ENCODE measurements at places on chromosomes 5 and 9.

DNA sequence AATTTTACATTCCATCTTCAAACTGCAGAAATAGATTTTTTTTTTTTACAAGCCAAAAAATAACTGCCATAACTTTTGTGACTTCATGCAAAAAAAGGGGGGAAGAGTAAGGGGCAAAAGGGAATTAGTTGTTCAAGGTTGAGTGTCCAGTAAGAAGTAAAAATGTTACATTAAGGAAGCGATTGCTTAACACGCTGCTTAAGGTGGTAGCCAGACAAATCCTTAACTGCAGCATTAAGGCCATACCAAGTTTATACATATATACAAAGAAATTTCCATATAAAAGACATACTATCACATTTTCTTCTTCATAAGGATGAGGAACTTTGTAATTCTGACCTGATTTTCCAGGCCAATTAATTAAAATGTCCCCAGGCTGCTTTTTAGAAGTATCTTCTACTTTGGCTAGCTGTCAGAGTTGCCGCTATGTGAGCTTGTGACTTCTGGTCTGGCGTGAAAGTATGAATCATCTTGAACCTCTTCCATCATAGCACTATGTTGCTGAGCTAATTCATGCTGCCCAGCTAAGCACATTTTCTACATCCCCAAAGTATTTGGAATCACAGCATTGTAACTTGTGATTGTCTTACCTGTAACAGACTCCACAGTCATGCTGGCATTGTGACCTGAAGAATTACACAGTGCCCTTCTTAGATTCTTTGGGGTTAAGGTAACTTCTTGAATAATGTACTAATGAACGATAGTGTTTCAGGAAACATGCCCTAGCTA lies 40.0 kb downstream of the G3BP1 start:
- peak; percentile 74 for DNase-seq

GRCh38 chr9:22031655-22032411 lies 22.7 kb upstream of the CDKN2B start:
- DNase-seq, result no peak

- DNase-seq, result no peak
Observed at GRCh38 chr9:100848726-100849125, 179.8 kb upstream of the PLPPR1 start.

DNA sequence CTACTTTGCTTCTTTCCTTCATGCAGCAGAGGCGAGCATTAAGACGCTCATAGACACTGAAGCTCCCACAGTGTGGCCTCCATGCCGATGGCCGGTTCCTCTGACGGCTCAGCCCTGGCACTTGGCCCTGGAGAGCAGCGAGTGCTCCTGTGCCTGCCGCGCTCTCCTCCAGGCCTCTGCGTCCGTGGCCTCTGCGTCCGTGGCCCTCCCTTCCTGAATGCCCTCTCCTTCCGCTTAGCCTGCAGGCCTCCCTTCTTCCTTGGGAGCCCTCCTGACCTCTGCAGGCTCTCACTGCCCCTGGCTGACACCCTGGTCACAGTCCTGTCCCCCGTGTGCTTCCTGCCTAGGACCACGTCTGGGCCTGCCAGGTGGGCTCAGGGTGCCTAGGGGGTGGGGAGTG lies 92.8 kb downstream of the ZNF354C start:
- no peak for DNase-seq

DNA sequence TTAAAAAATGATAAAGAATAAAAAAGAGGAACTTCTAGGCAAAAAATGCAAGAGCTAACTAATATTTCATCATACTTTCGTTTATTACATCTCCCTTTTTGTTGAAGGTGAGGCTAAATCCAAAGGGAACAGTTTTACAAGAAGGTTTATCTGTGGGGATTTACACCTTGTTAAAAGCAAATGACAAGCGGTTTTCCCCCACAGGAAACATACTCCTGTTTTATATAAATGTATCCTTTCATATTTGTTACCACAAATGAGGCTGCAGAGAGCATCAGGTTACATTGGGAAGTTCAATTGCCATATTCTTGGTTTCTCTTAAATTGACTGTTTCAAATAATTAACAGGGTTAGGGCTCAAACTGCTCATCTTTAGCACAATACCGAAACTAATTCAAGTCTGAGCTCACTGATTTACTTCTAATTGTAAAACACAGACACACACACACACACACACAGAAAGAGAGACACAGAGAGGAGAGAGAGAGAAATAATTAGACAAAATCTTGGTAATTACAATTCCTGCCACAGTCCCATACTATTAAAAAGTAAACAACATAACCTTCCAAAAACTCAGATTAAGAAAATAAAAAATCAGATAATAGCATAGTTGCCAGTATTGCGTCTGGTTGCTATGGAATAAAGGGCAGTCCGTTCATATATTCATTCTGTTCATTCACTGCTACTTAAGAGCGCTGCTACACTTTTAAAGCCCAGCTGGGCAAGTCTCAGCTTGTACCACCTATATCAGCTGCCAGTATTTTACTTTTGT lies 17.1 kb downstream of the RFX3 start:
- no peak for DNase-seq

DNA sequence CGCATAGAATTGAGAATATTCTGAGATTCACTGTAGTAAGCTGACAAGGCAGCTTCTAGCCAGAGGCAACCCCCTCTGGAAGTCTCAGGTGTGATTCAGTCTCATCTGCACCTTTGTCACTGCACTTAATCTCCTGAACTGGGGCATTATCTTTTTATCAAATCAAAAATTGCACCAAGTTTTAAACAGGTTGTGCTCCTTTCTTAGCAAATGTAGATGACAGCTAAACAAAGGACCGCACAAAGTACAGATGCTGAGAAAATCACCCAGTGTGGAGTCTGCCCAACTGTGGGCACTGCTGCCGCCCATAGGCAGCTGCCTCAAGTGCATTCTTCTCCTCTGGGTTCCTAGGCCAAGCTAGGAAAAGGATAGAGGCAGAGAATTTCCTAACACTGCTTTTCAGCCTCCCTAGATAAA lies 51.1 kb downstream of the STARD4 start:
- DNase-seq, result no peak

DNA sequence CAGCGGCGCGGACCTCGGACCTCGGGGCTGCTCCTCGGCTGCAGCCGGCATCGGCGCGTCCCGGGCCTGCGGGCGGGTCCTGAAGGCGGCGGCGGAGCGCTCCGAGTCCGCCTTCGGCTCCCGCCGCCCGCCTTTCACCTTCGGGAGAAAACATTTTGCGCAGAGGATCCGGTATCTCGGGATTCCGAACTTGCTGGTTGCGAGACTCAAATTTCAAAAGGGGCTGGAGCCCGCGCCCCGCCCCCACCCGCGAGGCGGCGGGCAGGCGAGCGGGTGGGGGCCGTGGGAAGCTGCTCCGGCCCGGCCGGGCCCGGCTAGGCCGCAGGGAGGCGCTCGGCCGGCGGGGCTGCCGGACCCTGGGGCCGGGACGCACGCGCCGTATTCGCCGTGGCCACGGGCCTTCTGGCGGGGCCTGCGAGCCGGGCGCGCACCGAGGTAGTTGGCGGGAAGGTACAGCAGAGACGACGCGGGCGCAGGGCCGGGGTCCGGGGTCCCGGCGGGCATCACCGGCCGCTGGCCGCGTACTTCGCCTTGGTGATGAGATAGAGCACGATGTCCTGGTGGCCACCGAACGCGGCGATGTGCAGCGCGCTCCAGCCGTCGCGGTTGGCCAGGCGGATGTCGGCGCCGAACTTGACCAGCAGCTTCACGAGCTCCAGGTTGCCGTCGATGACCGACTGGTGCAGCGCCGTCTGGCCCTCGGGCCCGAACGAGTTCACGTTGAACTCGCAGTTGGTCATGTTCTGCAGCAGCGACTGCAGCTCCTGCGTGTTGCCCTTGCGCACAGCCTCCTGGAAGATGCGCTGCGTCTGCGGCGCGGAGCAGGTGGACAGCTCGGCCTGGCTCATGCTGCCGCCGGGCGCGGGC lies 757 bp downstream of the NRARP start:
- DNase-seq, result no peak

DNA sequence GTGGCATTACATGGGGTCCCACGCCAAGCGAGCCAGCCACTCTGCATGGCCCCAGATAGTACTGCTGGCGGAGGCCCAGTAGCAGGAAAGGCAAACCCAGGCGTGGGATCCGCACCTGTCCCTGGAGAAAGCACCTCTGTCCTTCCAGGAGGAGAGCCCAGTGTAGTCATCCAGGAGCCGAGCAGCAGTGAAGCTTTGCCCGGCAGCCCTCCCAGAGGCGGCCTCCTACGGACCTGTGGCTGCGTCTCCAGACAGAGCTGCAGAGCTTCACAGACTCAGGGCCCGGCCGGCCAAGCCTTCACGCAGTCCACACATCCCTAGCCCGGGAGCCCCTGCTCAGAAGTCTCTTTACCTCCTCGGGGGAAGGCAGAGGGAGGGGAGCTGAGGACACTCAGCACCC lies 100.8 kb upstream of the PPP1R26 start:
- no peak for DNase-seq

DNA sequence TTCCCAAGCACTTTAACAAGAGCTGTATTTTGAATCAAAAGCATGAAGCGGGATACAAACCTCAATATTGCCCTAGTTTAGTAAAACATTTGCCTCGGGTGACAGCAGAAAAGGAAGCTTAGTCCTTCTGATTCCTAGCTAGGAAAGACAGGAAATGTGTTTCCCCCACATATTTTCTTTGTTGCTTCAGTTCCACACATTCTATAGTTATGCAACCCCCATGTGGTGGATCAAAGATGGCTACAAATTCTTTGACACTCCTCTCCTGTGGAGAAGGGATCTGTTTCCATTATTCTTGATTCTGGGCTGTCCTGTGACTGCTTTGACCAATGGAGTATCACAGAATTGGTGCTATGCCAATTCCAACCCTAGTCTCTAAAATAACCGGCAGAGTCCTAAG lies 89.1 kb upstream of the SLC30A5 start:
- DNase-seq, result no peak

DNA sequence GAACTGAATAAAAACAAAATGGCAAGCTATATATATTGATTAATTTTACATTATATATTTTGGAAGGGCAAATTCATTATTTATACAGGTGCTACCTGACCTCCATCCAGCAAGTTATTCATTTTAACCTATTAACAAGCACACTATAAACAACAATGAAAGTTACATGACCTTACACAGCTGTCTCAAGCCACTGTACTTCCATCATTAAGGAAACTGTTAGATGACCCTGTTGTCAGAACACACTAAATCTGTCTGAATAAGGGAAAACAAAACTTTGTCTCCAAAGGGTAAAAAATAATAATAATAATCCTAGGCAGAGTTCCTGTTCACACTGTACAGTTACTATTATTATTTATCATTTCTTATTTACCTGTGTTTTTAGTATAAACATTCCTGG lies 44.0 kb downstream of the NFIB start:
- no peak for DNase-seq

GRCh38 chr9:127463911-127464310 lies 12.6 kb downstream of the LRSAM1 start:
- no peak for DNase-seq

- no peak for DNase-seq
Observed at GRCh38 chr5:53871775-53872174, 311.3 kb downstream of the NDUFS4 start.

- peak; percentile 63 for DNase-seq
Observed at GRCh38 chr5:84239494-84239893, 145.2 kb downstream of the EDIL3 start.

GRCh38 chr5:173772384-173773059 lies 115.6 kb upstream of the CPEB4 start:
- no peak for DNase-seq

DNA sequence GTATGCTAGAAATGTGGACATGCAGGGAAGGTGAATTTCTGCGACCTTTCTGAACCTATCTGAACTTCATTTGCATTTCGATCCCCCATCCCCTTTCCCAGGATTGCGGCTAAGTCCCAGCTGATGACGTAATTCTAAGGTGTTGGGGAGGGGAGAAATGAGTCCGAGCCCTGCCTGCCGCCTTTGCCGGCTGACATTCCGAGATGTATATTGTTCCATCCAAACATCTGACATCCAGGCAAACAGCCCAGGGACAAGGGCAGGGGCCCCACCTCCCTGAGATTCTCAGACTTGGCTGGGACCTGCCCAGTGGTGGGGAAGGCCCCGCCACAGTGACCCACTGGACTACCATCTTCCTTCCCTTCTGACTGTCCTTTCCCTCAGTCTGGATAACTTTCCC lies 494.6 kb downstream of the ENC1 start:
- no peak for DNase-seq

DNA sequence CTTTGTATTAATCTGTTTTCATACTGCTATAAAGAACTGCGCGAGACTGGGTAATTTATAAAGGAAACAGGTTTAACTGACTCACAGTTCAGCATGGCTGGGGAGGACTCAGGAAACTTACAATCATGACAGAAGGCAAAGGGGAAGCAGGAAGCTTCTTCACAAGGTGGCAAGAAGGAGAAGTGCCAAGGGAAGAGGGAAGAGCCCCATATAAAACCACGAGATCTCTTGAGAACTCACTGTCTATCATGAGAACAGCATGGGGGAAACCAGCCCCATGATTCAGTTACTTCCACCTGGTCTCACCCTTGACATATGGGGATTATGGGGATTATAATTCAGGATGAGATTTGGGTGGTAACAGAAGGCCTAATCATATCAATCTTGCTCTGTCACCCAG lies 60.9 kb upstream of the CHD1 start:
- no peak for DNase-seq

- DNase-seq, result no peak
Observed at GRCh38 chr5:54727874-54728587, 210.5 kb downstream of the SNX18 start.

GRCh38 chr5:112532654-112533360 lies 113.7 kb upstream of the EPB41L4A start:
- no peak for DNase-seq

GRCh38 chr5:66717455-66718373 lies 121.5 kb downstream of the MAST4 start:
- DNase-seq, result no peak

DNA sequence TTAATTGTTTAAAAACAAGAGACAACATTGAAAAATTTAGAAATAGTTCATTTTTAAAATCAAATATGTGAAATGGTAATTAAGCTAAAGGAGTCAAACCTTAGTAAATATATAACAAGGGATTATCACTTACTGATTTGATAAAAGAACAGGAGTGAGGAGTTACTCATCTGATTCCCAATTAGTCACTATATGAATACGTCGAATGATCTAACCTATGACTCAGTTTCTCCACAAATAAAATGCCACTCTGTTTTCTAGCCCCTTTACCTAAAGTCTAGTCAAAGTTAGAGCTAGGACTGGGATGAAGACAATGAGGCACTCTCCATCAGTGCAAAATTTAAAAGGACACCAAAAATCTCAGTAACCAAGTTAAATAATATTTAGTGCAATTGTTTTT lies 70.4 kb upstream of the RASEF start:
- DNase-seq, result no peak
